GM06990 (cell line): ENCODE measurements at places on chromosomes 1 and 21.
A peak's percentile ranks its signal among the peaks of the same experiment; 100 is the strongest.

DNA sequence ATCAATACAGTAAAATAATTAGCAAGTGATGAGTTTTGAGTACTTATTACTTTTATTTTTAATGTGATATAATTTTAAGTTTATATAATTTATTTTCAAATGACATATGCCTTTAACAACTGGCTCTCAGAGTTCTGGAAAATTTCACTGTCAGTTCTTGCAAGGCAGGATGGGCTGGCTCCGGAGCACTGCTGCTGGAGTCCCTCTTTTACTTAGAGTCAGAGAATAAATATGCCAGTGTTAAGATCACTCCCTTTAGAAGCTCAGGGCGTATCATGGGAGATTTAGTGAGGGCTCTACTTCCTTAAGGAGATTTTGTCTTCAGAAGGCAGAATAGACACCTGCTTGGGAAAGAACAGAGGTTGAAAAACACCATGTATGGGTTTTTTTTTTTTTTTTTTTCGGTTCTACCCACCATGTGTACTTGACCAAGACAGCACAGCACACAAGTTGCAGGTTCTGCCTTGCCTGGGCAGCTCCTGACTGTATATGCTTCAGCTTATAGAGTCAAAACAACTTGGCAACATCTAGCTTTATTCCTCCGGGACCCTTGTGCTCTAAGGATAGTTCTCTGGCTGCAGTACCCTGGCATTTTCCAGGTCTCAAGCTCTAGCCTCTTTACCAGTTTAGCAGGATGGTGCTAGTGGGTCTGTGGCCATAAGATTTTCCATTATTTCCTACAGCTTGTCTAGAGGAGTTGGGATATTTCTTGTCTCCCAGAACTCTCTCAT lies 29.7 kb upstream of the FMOD start:
- peak; percentile 30 for DNase-seq

DNA sequence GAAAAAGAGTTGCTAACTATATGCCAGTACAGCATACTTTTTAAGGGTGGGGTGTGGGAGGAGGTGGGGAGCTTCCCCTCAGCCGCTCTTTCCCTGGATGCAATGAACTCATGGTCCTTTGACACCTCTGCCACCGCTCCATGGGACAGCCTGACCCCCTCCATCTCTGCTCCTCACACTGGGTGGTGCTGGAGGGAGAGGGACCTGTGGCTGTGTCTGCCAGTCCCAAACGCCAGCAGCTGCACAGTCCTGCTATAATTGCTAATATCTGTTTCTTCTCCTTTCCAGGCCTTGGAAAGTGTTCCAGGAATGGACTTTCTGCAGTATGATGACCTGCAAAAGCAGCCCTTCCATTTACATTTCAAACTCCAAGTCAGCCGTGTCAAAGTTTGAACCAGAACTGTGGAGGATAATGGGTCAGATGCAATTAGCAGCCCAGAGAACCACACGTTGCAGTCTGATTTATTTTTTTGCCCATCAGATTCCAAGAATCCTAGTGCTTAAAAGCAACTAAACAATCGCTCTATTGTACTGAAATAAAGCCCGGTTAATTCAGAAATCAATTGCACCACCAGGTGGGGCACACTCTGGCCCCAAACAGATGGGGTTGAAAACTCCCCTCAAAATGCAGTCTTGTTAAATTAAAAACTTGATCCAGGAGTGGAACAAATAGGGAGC lies 160.7 kb upstream of the LMO4 start:
- DNase-seq: no peak

- DNase-seq: no peak
These were observed 166.2 kb downstream of the ASTN1 start for GRCh38 chr1:176998183-176998795.

DNA sequence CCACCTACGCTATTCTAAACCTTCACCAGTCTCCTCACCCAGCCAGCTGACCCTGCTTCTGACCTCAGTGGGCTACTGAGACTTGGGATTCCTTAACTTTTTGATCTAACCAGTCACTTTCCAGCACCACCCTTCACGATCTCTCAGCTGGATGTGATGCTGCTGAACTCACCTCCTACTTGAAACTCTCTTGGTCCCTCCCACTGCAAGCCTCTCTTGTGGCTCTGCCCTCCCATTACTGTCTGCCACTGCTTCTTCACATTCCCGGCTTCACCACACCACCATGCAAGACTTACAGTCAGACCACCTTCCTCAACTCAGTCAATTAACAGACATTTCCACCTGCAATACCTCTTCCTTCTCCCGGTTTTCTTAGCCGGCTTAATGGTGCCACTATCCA lies 6.3 kb downstream of the TAF5L start:
- DNase-seq: no peak

- no peak for DNase-seq
These were observed 227.9 kb downstream of the KCNT2 start for GRCh38 chr1:196380316-196380715.

- DNase-seq: no peak
These were observed 8.9 kb downstream of the CR2 start for GRCh38 chr1:207463021-207463420.

DNA sequence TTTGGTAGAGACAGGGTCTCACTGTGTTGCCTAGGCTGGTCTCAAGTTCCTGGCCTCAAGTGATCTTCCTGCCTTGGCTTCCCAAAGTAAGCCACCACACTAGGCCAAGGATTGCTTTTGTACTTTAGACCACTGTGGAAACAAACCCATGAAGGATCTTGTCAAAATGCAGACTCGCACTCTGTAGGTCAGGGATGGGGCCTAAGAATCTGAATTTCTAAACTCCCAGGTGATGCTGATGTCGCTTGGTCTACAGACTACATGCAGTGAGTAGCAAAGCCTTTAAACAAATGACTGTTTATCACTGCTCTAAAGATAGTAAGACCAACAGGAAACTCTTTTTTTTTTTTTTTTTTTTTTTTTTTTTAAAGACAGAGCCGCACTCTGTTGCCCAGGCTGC lies 54.1 kb upstream of the MUTYH start:
- peak; percentile 68 for DNase-seq

DNA sequence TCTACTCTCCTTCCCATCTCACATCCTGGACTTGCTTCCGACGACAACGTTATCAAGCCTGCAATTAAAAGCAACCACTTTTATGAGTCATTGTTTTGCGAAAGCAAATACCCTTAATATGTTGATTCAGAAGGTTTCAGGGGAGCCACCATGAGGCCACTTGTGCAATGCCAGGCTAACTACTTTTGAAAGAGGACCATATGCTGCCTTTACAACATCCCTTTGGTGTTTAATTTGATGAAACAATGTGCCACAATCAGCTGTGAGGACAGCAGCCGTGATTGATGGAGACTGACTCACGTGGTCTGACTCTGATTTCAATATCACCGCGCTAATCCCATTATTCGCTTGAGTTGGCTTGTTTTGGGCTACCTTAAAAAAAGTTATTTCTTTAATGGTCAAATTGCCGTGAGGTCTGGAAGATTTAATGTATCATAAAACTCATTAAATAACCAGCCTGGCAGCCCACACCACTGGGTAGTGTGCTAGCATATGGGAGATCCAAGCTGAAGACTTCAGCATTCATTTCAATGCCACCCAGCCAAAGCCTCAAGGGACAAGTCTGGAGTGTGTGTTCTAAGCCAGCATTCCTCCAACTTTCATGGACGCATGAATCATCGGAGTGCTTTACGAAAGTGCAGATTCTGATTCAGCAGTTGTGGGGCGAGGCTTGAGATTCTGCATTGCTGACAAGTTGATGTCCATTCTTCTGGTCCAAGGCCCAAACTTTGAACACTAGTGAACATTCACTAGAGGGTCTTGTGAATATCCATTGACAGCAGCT lies 73.3 kb upstream of the PAXBP1 start:
- DNase-seq: no peak

DNA sequence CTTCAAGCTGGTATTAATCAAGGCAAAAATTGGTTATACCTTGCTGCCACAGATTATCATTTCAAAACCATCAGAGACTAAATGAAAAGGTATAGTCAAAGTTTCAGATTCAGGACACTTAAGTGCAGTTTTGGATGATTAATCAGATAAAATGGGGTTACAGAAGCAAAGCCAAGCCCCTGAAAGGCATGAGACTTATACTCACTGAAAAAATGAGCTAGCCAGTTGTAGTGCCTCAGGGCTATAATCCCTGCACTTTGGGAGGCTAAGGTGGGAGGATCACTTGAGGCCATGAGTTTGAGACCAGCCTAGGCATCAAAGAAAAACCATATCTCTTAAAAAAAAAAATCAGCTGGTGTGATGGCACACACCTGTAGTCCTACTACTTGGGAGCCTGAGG lies 15.2 kb downstream of the LRRC40 start:
- DNase-seq: no peak
